ENCODE measurements at places on chromosomes 2 and 18.

DNA sequence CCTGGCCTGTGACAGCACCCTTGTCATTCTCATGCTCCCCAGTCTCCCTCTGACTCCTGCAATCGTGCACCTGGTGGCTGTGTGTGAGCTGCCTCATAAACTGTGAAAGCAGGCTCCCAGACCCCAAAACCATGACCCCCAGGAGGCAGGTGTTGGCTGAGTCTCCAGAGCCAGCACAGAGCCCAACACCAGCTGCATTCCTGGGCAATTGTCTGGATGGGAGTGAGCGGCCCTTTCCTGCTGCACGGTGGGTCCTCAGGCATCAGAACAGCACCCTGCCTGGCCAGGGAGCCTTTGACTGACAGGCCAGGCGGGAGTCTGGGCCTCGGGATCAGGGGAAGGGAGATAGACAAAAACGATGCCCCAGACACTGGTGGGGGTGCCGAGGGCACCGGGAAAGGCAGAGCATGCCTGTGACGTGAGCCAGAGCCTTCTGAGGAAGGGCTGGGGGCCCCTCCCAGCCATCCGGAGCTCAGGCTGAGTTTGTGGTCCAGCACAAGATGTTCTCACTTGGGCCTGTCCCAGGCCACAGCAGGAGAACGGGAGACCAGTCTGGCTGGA, 135.1 kb upstream of the GPC1 start:
- DNase-seq: no peak

GRCh38 chr2:61736953-61737352, 116.9 kb downstream of the FAM161A start:
- no peak for DNase-seq

DNA sequence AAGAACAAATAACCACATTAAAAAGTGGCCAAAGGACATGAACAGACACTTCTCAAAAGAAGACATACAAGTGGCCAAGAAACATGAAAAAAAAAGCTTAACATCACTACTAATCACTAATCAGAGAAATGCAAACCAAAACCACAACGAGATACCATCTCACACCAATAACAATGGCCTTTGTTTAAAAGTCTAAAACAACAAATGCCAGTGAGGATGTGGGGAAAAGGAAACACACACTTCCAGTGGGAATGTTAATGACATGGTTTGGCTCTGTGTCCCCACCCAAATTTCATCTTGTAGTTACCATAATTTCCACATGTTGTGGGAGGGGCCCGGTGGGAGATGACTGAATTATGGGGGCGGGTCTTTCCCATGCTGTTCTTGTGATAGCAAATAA, 147.1 kb downstream of the GALNT1 start:
- DNase-seq: no peak

GRCh38 chr2:192480984-192481383, 286.3 kb upstream of the TMEFF2 start:
- no peak for DNase-seq

- no peak for DNase-seq
These were observed 14.1 kb downstream of the PTRHD1 start for GRCh38 chr2:24779116-24779515.

DNA sequence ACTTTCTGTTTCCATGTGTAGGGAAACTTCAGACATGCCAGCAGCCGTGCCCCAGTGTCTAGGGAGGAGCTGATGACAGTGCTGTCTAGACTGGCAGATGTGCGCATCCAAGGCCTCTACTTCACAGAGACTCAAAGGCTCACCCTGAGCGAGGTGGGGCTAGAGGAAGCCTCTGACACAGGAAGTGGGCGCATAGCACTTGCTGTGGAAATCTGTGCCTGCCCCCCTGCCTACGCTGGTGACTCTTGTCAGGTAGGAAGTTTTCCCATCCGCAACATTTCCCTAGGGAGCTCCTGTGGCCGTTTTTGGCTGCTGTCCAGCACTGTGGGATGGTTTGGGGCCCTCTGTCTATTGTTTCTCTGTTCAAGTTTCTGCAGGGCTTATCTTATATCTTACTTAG, 143.1 kb upstream of the TTC39C start:
- DNase-seq: no peak

All from stromal cell of bone marrow (primary cell).